HCEC 1CT (cell line): ENCODE measurements at places on chromosomes 6 and 20.

DNA sequence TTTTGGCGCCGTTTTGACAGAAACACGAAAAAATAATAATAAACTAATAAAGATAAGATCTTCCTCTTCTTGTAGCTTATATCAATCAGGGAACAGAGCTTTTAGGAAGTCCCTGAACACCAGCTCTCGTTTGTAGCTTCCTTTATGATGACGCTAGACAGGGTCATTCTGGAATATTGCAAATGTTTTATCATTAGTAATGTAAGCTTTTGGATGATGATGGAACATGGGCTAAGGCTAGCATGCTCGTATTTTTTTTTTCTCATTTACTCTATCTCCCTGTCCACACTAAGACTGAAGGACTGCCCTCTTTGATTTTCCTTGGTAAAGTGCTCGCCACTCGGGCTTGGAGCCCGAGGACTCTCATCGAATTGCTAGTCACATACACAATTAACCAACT, 22.1 kb upstream of the POM121L2 start:
- DNase-seq, result no peak

GRCh38 chr6:142200846-142201628, 54.0 kb downstream of the VTA1 start:
- no peak for DNase-seq

- DNase-seq, result no peak
Measured at GRCh38 chr6:4435981-4436445, 300.6 kb upstream of the ECI2 start.

GRCh38 chr6:15396808-15397207, 150.9 kb downstream of the JARID2 start:
- DNase-seq, result no peak
